ENCODE measurements at places on chromosomes 4 and X.

- H3K36me3 ChIP-seq = no peaks in the 10 kb centered on the region
- H3K27ac ChIP-seq = no peak overlapping the region
- no peak overlapping the region for H3K4me3 ChIP-seq
- no peaks in the 10 kb centered on the region for H3K27me3 ChIP-seq
- no peaks in the 10 kb centered on the region for H3K4me1 ChIP-seq
- DNase-seq = no peak
Measured at GRCh38 chr4:42844422-42845070, 48.0 kb upstream of the GRXCR1 start.

- H3K4me3 ChIP-seq = no peak overlapping the region
- H3K4me1 ChIP-seq = no peaks in the 10 kb centered on the region
Measured at GRCh38 chrX:581720-582298, 48.8 kb upstream of the SHOX start.

DNA sequence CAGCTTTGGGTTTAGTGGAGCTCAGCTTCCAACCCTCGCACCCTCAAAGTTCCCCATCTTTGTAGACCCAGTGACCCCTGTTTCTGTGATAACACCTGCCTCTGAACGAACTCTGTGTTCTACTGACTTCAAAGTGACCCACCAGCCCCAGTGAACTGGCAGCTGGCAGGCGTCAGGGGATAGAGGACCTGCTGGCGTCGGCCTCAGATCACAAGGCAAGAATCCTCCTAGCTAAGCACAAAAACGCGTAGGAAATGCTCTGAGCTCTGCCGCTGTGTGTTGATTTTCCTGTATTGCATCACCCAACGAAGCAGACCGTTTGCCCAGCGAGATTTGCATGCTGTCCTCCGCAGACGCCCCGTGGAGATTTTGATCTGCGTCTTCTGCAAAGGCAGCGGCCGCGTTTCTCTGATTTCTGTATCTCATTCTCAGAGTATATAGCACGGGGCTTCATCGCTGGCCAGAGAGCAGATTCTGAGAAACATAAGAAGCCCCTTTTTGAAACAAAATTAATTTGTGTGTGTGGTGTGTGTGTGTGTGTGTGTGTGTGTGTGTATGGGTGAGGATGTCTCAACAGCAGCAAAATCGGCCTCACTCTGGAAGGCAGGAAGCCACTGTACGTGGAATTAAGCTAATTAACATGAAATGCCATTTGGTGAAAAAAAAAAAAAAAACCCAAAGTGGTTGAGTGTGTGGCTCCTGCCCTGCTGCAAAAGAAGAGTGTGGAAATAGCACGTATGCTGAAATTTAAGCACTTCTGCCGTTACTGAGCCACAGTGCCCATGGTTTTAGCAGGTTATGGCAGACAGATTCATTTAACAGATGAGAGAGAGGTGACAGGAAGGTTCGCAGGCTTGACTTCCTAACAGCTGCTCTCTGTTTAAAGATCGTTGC is 29.2 kb upstream of the ASMTL start:
- H3K27me3 ChIP-seq = no peaks in the 10 kb centered on the region
- H3K4me1 ChIP-seq = no peaks in the 10 kb centered on the region

- no peak for DNase-seq
- peaks cover 3% of the 10 kb centered on the region for H3K36me3 ChIP-seq
Measured at GRCh38 chrX:51899741-51900140, 6.3 kb downstream of the MAGED1 start.

DNA sequence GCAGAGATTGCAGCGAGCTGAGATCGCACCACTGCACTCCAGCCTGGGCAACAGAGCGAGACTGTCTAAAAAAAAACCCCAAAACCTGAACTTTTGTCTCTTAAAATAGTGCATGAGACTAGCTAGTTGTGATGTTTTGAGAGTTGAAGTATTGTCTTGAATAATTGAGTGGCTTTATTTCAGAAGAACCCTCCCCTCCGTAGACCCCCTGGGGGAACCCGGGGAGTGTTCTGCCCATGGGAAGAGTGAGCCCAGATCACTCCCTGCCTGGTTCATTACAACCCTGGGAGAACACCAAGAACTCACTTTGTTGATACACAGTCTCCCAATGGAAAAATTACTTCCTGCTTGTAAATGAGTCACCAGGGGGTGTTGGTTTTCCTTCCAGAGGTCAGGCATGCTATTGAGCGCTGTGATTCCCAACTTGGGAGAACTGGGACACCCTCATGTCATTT is 65.3 kb upstream of the SHISA3 start:
- DNase-seq = no peak
- H3K27me3 ChIP-seq = no peaks in the 10 kb centered on the region
- H3K4me1 ChIP-seq = no peaks in the 10 kb centered on the region
- no peak overlapping the region for H3K4me3 ChIP-seq
- no peak overlapping the region for H3K27ac ChIP-seq
- no peaks in the 10 kb centered on the region for H3K36me3 ChIP-seq

Data from kidney (tissue), 22 donors.